Islet precursor cell (in vitro differentiated cells): ENCODE measurements at places on chromosomes 6 and 20.

DNA sequence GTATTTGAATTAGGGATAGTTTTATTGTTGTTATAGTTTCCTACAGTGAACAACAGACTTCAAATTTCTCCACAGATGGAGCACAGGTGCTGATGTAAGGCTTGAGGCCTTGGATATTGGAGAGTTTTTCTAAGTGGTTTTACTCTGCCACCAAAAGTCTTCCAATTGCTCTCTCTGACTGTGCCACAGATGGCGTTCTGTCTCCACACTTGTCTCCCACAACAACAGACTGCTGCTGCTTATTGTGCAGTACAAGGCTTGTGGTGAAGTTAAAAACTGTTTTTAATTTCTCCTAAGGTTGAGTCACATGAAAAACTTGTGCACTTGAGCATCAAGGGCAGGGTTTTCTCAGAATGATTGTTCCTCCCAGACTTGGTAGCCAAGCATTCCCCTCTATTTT, 460.9 kb upstream of the KHDRBS2 start:
- peak; percentile 43 for DNase-seq

- DNase-seq = no peak
Measured at GRCh38 chr20:41938353-41938752, 320.2 kb upstream of the CHD6 start.

- no peak for DNase-seq
Measured at GRCh38 chr6:151425561-151425960, 26.4 kb downstream of the RMND1 start.

DNA sequence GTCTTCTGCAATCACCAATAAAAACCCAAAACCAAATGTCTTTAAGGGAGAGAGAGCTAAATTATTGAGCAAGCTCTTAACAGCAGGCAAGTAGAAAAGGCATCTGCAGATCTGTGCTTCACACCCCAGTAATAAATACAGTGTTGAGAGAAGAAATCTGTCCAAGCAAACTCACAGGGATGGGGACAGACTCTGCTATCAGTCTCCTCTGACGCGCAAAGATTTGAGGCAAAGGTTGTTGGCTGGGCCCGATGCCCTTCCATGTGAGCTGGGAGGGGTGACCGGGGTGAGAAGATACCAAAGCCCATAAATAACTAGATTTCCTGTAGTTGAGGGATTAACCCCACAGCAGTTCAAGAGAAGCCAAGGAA, 315.2 kb upstream of the SOX4 start:
- no peak for DNase-seq

DNA sequence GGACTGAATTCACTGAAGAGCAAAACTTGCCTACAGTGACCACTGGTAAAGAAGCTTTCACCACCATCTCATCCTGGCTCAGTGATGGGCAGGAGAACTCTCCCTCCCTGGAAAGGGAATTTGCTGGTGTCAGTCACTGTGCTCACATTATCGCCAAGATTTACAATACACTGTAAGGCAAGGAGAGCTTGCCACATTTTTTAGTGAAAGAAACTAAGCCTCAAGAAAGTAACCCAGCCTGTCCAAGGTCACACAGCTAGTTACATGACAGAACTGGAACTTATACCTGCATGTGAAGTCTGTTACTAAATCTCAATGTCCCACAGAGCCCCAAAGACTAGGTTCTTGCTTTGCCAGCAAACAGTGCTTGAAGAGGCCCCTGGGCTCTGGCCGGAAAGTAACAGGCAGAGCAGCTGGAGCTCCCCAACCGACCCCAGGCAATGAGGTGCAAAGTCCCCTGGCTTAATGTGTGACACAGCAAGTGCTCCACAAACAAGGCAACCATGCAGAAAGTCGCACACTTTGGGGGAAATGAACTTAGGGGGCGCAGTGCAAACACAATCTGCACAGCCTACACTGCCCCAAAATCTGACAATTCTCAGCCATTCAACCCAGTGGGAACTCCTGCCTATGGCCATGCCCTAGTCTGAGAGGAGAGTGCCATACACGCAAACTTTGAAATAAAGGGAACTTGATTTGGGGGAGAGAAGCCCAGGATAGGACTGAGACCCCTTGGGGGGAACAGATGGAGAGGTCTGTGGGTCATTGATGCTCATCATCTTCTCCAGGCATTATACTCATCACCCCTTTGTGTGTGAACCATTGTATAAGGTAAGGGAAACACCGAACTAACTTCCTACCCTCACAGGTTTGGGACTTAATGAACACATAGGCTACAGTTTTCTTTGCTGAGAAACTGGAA, 1.9 kb downstream of the BCL2L1 start:
- DNase-seq = no peak

DNA sequence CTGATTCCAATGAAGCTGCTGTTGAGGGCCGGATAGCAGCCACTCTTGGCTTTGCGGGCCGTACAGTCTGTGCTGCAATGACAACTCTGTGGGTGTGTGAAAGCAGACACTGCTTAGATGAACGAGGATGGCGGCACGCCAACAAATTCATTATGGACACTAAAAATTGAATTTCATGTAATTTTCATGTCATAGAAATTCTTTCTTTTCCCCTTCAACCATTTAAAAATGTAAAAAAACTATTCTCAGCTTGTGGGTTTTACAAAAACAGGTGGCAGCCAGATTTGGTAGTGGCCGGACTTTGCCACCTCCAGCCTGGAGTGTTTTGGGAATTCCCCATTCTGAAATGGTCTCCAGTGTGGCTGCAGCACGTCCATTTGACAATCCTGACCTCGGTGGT, 26.0 kb downstream of the MAS1 start:
- DNase-seq = no peak

DNA sequence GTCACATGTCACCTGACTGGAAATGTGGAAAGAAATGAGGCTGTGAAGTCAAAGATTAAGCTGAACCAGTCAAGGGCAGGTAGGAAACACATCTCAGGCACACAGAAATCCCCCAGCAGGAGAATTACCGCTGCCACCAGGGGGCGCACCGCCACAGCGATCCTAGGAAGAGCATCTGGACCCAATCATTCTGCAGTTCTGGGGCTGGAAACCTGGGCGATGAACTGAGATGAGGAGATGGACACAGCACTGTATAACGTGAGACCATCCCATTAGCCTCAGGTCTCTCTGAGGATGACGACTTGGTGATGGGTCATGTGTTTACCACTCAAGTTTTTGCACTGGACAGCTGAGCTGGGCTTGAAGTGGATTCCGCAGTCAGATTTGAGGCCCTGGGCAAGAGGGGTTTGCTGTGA, 6.5 kb upstream of the SLC24A3 start:
- DNase-seq = peak; percentile 85

- peak; percentile 89 for DNase-seq
Measured at GRCh38 chr20:31517373-31517772, 3.1 kb downstream of the HM13 start.

DNA sequence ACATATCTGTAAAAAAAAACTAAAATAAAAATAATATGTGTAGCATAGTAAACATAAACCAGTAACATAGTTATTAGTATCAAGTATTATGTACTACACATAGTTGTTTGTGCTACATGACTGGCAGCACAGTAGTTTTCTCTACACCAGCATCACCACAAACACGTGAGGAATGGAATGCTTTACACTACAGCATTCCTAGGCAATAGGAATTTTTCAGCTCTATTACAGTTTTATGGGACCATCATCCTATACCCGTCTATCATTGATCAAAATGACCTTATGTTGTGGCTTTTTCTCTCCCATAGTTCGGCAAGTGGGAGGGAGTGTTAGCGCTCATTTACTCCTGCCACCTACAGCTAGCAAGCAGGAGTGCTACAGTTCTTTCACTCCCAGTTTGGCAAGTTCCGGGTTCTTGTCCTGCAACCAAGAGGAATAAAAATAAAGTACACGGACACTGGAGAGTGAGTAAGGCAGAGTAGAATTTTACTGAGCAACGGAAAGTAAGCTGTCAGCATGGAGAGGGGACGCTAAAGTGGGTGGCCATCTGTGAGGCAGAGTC, 196.8 kb upstream of the HSF2 start:
- DNase-seq = peak; percentile 55

DNA sequence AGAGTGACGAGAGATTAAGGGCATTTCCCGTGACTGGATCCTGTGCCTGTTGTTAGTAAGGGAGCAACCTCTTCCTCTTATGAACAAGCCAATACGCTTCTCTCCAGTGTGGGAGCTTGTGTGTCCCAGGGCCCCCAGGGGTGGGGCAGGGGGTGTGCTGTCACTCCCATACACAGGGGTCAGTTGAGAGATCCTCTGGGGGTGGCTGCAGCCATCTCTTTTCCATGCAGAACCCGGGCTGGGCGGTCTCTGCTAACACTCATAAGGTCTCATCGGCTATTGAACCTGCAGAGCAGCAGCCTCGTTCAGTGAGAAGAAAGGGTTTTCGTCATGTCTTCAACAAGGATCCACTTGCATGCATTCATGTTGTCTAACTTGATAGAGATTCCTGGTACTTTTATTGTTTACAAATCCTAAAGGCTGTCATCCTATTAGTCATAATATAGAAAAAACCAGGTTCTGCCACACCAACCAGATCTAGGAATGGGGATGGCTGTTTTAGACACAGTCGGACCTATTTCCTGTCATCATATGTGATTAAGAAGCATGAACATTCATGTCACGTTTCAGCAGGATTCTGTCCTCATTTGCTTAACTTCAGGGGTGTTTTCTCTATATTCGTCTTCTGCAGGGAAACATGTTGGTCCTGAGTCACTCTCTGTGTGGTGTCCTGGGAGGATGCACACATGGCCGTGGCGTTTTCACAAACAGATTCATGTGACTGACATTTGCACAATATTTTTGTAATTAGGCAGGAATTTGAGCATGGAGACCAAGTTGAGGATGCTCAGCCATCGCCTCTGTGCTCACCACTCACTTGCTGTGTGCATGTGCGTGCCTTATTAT, 13.3 kb upstream of the THBS2 start:
- DNase-seq = peak; percentile 22

GRCh38 chr6:151390851-151391470, 398 bp downstream of the ZBTB2 start:
- peak; percentile 86 for DNase-seq

DNA sequence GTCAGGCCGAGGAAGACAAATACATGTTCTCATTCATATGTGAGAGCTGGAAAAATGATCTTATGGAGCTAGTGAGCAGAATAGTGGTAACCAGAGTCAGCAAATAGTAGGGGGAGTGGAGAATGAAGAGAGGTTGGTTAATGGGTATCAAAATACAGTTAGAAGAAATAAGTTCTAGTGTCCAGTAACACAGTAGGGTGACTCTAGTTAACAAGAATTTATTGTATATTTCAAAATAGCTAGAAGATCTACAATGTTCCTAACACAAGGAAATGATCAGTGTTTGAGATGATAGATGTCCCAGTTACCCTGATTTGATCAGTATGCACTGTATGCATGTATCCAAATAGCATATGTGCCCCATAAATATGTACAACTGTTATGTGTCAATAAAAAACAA, 128.4 kb downstream of the BCKDHB start:
- DNase-seq = no peak

GRCh38 chr20:4997222-4997621, 4.1 kb downstream of the SLC23A2 start:
- no peak for DNase-seq

DNA sequence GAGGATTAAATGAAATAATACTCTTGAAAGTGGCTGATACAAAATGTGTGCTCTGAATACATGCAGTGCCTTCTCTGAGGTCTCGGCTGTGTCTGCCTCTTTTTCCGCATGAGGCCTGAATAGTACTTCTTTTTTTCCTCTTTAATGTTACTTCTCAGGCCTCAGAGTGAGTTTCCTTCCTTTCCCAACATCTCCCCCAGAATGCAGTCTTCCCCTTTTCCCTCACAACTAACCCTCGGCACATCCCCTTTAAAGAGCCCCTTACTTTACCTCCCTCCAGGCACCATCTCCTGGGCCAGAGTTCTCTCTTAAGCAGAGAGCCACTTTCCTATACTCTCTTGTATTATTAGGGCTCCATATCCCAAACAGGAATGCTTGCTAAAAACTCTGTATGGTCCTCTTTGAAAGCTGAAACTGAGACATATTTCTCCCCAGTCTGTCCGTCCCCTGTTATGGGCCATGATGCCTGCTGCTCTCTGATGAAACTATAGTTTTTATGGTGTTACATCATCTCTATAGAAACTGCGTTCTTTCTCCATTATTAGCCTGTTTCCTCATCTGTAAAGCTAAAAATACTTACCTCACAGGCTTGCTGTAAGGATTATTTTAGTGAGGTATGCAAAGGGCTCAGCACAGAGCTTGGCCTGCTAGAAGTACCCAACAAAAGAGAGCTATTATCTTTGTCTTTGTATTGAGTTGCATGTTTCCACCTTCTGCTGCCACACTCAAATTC, 2.3 kb downstream of the PLAGL2 start:
- DNase-seq = no peak

DNA sequence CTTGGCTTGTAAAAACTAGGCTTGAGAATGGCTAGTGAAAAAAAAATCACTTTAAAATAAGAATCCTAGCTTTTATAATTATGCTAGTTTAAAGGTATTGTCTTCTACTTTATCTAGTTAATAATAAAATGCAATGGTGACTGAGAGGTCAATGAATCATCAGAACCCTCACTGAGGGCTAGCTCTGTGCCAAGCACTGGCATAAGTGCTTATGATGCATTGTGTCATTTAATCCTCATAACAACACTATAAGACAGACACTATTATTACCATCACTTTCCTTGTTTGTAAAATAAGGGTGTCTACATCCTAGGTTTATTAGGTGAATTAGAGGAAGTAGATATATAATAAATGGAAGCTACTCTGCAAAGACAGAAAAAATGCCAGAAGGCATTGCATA, 144.3 kb downstream of the F13A1 start:
- no peak for DNase-seq

GRCh38 chr20:50073500-50073899, 39.5 kb downstream of the UBE2V1 start:
- no peak for DNase-seq

GRCh38 chr6:168232989-168233874, 86.3 kb downstream of the DACT2 start:
- no peak for DNase-seq

DNA sequence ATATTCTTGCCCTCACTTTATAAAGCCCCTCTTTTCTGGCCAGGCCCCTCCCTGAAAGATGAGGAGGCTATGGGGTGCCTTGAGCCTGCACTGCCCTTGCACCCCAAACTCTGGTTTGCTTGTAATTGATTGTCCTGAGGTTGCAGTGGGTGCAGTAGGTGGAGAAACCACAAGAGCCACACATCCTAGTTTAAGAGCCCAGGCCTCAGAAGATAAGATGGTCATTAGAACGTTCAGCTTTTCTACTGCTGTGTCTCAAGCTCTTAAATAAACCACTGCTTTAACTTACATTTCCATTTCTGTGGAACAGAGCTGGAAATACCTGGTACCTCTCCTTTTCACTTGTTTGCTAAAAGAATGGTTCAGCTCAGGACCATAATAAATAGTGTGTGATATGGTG, 9.0 kb downstream of the MRAP2 start:
- DNase-seq = no peak
